ENCODE measurements at places on chromosomes 3 and 15.

DNA sequence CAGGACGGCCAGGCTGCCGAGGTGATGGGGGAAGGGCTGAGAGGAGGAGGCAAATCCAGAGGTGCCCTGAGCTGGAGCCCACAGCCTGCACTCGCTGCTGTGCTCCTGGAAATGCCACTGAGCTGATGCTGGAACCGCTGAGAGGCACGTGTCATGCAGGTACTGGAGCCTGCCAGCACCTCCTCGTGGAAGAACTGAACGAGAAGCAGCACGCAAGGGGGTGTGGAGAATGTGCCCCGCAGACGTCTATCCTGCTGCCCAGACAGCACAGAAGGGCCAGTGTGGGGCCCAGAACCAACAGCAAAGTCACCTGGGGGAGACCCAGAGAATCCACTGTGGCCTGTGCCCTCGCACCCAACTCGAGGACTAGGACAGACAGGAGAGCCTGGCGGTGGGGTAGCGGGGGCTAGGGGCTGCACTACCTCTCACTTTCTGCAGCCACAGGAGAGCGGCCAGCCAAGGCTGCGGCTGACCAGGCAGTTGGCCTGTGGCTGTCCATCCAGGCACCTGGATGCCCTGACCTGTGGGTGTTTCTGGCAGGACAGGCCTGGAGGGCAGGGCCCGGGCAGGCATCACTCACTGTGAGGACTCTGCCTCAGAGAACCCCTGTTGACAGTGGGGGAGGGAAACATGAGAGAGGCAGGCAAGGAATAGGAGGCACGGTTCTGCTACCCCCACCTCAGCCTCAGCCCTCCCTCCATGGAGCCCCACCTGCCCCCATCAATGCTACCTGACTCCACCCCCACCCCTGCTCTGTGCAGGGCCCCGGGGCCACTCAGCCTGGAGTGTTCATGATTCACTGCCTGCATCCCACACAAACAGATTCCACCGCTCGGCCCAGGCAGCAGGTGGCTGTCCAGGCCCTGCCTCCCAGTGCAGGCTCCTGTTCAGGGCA is 213.1 kb downstream of the TBC1D2B start:
- peak; percentile 20 for DNase-seq

GRCh38 chr3:127676921-127677351 is 4.2 kb downstream of the ABTB1 start:
- DNase-seq = no peak

- DNase-seq = no peak
These were observed 490.0 kb downstream of the EDEM1 start for GRCh38 chr3:5677555-5677954.

DNA sequence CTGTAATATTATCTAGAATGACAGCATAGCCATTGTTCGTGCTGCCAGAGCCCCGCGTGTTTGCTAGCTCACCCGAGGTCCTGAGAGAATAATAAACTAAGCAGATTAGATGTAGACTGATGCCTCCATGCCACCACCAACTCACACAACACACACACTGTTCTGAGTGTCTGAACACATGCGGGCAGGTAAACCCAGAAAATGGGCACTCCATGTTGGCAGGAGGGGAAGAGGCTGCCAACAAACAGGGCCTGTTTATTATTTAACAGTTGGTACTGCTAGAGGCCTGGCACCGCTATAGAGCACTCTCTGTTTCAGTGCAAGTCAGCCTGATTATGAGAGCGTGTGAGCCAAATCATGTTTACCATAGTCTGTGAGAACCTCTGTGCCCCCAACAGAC is 299.0 kb downstream of the ZBTB20 start:
- DNase-seq = no peak

GRCh38 chr3:107216229-107216628 is 161.0 kb upstream of the CCDC54 start:
- DNase-seq = no peak

- DNase-seq = peak; percentile 98
These were observed 1.1 kb upstream of the ECT2 start for GRCh38 chr3:172749230-172749965.

- DNase-seq = no peak
These were observed 13.9 kb upstream of the C15orf61 start for GRCh38 chr15:67506775-67507747.

- DNase-seq = no peak
These were observed 21.2 kb upstream of the SETMAR start for GRCh38 chr3:4281991-4282390.

DNA sequence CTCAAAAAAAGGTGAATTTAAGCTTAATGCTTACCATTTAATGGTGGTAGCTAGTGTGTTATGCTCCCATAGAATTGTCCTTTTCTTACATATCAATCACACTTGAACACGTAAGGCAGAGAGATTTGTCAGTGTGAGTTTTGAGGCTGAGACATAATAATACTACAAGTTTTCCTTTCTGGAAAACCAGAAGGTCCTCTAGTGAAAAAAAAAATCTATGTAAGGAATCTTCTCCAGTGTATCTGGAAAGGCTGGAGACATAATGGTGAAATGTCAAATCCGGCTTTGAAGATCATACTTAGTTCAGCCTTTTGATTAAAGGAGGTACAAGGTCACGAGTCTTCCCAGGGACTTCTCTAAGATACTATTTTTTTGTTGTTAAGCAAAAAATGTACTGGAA is 3.4 kb downstream of the TSC22D2 start:
- DNase-seq = no peak

DNA sequence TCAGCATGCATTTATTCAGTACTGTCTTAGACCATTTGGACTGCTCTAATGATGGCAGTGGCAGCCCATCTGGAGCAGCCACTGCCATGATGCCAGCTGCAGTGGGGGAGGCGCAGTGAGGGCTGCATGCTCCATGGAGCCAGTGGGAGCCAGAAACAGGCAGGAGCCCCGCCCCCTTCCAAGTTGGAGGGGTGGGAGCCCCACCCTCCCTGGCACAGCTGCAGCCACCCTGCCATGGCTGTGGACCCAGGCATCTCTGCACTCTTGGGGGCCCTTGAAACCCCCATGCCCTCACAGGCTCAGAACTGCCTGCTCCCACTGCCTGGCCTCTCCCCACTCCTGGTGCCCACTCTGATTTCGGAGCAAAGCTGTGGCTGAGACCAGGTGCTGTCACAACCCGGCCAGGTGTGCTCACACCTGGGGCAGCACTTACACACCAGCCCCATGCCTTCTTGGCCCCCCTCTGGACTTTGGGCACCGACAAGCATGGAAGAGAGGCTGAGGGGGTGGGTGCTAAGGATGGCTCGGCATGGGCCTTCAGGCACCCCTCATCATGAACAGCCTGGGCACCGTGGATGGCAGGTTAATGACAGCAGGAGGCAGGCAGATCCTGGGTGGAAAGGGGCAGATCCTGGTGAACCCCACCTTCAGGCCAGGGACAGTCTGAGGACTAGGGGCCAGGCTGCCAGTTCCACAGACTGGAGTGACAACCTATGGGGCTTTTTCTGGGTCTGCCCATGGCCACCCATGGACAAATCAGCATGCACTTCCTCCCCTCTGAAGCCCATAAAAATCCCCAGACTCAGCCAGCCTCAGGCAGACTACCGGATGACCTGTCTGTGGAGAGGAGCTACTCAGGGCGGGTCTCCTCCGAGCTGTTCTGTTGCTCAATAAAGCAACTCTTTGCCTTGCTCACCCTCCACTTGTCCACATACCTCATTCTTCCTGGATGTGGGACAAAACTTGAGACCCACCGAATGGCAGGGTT is 18.3 kb downstream of the TBC1D21 start:
- no peak for DNase-seq

- DNase-seq = no peak
These were observed 25.9 kb downstream of the SNX33 start for GRCh38 chr15:75673426-75674235.

- DNase-seq = peak; percentile 54
These were observed 496.1 kb downstream of the FOXP1 start for GRCh38 chr3:71087143-71088018.

GRCh38 chr3:23806534-23807423 is 1.0 kb downstream of the UBE2E1 start:
- DNase-seq = no peak

DNA sequence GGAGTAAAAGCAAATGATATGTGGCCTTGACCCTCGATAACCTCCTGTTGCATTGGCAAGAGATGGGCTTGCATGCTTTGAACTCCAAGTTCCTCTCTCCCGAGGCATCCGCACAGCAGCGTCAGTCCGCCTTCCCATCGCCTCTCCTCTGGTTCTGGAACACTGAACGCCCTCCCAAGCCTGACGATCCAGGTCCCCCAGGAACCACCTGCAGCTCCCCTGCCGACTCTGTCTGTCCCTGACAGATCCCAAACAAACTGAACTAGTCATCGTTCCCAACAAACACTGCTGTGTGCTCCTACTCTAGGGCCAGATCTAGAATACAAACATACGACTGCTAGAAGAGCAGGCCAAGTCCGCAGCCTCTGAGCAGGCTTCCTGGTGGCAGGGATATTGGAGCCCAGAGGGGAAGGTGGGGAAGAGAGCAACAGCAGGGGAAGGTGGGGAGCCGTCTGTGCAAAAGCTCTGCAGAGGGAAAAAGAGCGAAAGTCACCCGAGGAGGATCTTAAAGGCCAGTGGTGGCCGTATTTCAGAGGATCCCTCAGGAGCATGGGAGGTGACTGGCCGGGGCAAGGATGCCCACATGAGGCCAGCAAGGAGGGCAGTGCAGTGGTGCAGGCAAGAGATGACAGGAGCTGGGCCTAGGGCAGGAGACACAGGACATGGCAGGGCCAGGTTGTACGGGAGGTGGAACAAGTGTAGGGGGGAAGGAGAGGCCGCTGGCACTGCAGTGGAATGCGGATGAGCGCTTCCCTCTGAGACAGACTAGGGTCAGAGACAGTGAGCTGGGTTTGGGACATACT is 50.8 kb downstream of the PCSK6 start:
- no peak for DNase-seq

DNA sequence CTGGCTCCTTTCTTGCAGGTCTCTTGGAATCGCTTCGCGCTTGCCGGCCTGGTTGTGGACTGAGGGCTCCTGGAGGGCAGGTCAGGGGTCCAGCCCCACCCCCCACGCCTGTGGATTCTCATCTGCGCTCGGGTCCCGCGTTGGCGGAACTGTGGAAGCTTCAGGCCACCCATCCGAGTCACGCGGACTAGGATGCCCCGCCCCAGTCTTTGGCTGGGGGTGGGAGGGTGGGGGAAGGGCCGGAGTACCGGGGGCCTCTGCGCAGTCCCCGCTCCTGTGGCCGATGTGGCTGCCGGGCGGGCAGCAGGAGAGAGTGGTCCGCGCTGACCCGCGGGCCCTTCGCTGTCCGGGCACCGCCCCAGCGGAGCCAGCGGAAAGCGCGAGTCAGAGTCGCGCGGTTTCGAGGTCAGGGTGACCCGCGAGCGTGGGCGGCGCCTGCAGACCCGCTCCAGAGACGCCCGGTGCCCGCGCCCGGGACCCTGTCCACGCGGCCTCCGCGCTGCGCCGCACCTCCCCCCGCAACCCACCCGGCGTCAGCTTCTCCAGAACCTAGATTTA is 114.2 kb downstream of the KLF13 start:
- DNase-seq = peak; percentile 16

DNA sequence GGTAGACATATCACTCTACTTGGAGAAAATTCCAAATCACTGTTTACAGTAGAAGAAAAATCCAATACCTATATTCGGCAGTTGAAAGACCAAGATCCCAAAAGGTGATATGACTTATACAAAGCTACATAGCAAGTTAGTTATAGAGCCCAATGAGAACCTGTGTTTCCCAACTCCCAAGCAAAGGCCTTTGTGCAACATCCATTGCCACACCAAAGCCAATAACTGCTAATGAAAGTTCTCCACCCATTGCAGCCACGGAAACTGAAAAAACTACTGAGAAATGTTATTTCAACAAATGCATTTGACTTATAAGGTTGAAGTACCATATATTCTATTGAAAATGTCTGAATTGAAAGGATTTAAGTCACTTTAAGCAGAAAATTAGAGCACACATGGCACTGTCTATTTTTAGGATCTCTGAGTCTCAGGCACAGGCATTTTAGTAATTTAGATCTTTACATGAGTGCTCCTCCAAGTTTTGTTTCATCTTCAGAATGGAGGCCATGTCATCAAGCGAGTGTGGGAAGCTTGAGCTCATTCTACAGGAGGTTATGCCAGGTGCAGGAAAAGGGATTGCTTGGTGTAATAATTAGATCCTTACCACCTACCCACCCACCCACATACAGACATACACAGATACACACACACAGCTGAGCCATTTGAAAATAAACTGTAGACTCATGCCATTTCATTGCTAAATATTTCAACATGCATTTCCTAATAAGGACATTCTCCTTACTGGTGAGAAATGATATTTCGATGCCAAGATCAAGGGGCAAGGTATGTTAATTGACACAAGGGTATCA is 19.7 kb upstream of the ANO10 start:
- DNase-seq = no peak

- DNase-seq = no peak
These were observed 61.2 kb upstream of the SEC22A start for GRCh38 chr3:123140550-123140949.

GRCh38 chr3:18080198-18080689 is 337.8 kb upstream of the TBC1D5 start:
- peak; percentile 16 for DNase-seq

GRCh38 chr3:122563717-122564025 is 429 bp downstream of the PARP9 start:
- DNase-seq = peak; percentile 23

DNA sequence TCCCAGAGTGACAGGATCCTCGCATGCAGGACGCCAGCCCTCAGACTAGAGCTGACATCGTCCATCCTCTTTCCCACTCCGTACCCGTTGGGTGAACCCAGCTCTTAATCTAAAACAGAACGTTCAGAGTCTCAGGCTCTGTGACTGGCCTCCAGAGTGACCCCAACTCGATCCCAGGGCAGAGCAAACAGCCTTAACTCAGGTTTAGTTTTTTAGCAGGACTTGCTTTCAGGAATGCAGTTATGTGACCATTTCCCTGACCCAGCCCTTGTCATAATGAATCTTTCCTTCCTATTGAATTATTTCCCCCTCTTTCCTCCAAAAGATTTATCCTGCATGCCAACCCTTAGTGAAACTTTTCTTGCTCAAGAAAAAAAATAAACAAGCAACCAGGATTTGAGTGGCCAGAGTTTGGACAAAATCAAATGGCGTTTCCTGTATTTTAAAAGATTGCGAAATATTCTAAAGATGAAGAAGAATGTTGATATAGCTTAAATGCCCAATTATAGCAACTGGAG is 47.8 kb upstream of the RARB start:
- DNase-seq = no peak

GRCh38 chr3:22634433-22634832 is 568.7 kb upstream of the UBE2E2 start:
- DNase-seq = no peak

Measured in kidney tubule cell (primary cell).